ENCODE measurements at places on chromosomes 11 and 22. TPM values are rescaled to one million over a fixed set of nuclear protein-coding genes. Genes with fewer than 3 reads are reported as not detected.

The MMP1 gene
- 245 TPM for total RNA-seq

The ENTHD1 gene
- not detected for total RNA-seq

The TMEM121B gene
- total RNA-seq = under 0.01 TPM

The TYR gene
- total RNA-seq = not detected

The TUG1 gene
- total RNA-seq = 68.8 TPM

The SEC14L6 gene
- not detected for total RNA-seq

The CBX6 gene
- total RNA-seq = 15.2 TPM

The KDM4D gene
- total RNA-seq = 0.90 TPM

The APOL5 gene
- 0.18 TPM for total RNA-seq

The CACNA1I gene
- under 0.01 TPM for total RNA-seq
